SK-MEL-5 (cell line): ENCODE measurements at places on chromosomes 16 and 17. TPM values are rescaled to one million over a fixed set of nuclear protein-coding genes. Genes with fewer than 3 reads are reported as not detected.

PMP22 gene
- total RNA-seq, result 53.5 and 54.9 TPM in 2 replicates

ITGAX gene
- 1.2 and 1.6 TPM in 2 replicates for total RNA-seq

PTX4 gene
- total RNA-seq, result not detected in 2 replicates

XPO6 gene
- total RNA-seq, result 77.9 and 85.2 TPM in 2 replicates

WNT9B gene
- not detected in 2 replicates for total RNA-seq

TNFRSF17 gene
- not detected in 2 replicates for total RNA-seq

CHST5 gene
- total RNA-seq, result 0.08 TPM in 1 of 2 replicates, not detected in the other

FA2H gene
- 0.08 TPM in 1 of 2 replicates, not detected in the other for total RNA-seq

GNG13 gene
- total RNA-seq, result not detected in 2 replicates

KRT33B gene
- total RNA-seq, result not detected in 2 replicates

CRYBA1 gene
- not detected in 2 replicates for total RNA-seq

CLEC19A gene
- total RNA-seq, result not detected in 2 replicates

TTYH2 gene
- total RNA-seq, result 72.7 and 72.9 TPM in 2 replicates

SLX4 gene
- total RNA-seq, result 1.8 and 2.0 TPM in 2 replicates

ZKSCAN2 gene
- 4.7 and 5.8 TPM in 2 replicates for total RNA-seq

KRTAP1-1 gene
- not detected in 2 replicates for total RNA-seq
